ENCODE measurements at places on chromosomes 7 and 10.

DNA sequence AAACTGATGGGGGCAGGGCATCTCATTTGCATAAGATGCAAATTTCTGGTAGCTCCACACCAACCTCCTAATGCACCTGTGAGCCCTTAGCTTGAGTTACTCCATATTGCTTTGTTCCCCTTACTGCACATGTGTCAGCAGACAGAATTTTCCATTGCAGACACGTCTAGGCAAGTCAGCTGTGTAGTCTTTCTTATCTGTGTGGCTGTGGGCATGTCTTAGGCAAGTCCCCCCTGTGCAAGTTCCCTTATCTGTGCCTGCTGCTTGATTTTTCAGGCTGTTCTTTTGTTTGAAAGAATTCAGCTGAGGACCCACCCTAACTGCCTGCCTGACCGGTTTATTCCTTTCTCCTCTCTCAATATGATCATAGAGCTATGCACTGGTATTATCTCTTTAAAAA is 28.5 kb upstream of the TRIM24 start:
- no peak for DNase-seq

GRCh38 chr7:141160246-141160860 is 86.5 kb downstream of the TMEM178B start:
- no peak for DNase-seq

DNA sequence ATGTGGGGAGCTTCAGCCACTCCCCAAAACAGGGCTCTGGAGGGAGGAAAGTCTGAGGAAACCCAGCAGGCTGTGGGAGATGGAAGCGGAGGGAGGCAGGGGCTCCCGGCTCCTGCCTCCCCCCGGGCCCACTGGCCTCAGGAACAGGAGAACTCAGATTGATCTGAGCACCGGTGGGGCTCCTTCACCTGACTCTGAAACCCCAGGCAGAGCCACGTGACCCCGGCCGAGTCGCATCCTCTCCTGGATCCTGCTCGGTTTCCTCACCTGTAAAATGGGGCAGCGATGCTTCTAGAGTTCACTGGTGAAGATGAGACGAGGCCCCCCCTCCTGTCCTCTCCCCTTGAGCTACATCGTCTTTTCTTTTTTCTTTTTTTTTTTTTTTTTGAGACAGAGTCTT is 33.6 kb downstream of the TCERG1L start:
- no peak for DNase-seq

DNA sequence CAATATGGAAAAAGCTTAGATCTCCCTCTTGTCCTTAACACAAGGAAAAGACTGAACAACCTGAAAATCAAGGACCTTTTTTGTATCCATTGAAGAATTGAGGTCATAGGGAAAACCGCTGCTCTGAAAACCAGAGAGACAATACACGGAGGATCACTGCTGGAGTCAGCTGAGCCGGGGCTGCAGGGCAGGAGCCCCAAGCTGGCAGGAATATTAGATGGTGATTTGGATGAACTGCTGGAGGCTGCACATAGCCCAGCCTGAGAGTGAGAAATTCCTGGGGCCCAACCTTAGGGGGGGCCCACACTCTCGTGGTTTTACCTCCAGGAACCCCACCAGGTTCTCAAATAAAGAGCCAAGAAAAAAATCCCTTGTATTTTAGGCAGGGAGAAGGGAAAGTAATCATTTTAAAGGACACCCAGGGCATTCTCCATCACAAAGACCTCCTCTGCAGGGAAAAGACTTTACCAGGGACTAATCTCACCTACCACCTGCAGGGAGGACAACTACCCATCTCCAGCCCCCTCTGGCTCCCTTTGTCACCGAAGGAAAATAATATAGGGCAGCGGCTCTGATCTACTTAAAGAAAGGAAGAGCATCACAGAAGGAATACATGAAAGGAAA is 55.4 kb upstream of the RNF32 start:
- DNase-seq, result no peak

DNA sequence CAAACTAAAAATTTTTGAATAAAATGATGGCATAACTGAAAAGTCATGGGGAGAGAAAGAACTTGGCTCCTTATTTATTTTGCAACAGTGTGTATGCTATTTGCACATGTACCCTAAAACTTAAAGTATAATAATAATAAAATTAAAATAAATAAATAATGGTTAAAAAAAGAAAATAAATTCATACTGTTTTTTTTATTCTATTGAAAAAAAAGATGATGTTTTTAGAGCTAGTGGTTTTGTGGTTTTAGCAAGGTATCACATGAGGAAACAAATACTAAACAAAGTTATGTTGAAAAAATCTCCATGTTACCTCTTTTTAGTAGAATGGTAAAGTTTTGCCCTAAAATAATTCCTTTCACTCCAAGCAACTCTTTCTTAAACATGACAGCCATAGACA is 26.2 kb downstream of the TMEM168 start:
- no peak for DNase-seq

GRCh38 chr7:33421429-33421828 is 292.1 kb downstream of the BBS9 start:
- DNase-seq, result no peak

DNA sequence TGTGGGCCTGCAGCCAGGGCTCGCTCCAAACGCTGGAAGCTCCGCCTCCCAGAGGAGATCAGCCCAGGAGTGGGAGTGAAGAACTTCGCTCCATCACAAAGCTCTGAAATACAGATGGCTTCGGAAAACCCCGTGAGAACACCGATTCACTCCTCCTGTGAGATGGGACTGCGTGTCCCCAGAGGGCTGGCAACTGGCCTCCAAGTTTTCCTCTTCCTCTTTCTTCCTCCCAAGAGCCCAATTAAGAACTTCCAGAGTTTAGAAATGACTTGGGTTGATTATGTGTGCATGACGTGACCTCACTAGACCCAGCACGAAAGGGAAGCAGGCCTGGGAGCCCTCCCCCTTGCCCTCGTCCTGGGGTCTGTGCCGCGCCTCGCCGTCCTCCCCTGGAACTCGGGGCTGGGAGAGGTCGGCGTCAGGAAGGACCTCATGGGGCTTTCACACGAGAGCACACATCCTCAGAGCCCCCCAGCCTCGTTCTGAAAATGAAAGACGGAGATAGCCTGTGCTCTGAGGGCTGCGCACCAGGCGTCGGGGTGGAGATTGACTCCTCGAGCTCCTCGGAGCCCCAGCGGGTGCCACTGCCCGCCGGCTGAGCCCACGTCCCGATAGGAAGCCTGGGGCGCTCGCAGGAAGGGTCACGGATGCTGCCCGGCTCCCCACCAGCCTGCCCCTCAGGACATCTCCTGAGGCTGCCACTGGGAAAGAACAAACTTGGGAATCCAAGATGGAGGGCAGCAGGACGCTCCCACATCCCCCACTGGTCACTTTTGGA is 37.8 kb downstream of the PTPRN2 start:
- no peak for DNase-seq

DNA sequence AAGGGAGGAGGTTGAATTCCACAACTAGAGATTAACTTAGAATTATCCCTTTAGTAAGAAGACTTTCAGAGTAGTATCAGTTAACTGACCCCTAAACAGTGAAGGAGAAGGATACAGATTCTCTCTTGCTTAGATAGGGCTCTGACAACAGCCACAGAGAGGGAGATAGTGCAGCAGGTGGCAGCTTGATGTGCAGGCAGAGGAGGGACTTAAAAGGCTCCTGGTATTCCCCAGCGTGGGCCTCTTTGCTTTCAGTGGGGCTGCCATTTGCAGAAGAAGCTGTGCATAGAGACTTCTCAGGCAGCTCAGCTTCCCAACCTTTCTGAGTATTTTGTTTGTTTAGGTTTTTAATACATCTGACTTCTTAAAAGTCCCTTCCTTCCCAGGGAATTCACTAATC is 16.0 kb downstream of the FZD1 start:
- no peak for DNase-seq

DNA sequence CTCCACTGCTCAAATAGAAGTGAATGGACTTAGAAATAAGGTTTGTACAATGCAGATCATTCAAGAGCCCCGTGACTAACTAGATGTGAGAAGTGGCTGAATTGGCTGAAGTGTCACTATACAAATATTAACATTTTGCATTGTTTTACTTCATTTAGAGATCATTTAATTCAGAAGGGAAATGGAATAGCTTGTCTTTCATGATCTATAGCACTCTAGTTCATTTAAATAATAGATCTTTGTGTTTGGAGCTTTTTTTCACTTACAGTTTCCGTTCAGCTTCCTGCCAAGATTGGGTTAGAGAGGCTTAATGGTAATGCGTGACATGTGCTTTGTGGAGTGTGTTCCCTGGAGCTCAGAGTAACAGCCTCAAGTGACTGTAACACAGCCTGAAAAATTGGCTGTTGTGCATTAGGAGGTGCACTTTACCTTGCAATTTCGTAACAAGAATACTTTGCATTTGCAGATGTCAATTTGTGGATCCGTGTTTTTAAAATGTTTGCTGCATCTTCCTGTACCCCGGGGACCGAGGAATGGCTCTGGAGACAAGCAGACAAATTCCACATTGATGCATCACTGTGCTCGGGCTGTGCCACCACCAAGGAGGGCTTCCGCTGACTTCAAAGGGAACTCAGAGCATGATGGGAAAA is 170.3 kb downstream of the NRP1 start:
- DNase-seq, result no peak

DNA sequence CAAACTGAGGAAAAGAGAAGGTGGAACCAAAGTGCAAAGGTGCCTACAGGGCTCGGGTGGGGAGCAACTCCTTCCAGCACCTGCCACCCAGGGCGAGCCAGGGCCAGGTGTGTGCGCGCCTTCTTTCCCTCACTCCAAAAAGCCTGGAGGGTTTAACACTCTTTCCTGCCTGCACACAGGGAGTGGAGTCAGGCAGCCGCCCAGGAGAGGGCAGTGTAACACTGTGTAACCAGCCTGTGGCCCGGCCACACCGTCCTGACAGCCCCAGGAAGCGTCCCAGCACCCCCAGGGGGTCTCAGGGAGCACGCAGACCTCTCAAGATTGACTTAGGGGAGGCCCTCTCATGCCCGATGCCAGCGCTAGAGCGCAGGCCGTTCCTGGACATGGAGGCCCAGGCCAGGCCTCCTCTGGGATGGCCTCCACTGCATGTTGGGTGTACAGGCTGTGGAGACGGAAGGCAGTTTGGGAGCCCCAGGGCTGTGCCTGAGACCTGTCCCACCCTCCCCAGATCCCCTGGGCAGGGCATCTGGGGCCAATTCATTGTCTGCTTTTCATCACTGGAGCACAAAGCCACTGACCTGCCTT is 13.4 kb downstream of the BRI3 start:
- DNase-seq, result no peak

DNA sequence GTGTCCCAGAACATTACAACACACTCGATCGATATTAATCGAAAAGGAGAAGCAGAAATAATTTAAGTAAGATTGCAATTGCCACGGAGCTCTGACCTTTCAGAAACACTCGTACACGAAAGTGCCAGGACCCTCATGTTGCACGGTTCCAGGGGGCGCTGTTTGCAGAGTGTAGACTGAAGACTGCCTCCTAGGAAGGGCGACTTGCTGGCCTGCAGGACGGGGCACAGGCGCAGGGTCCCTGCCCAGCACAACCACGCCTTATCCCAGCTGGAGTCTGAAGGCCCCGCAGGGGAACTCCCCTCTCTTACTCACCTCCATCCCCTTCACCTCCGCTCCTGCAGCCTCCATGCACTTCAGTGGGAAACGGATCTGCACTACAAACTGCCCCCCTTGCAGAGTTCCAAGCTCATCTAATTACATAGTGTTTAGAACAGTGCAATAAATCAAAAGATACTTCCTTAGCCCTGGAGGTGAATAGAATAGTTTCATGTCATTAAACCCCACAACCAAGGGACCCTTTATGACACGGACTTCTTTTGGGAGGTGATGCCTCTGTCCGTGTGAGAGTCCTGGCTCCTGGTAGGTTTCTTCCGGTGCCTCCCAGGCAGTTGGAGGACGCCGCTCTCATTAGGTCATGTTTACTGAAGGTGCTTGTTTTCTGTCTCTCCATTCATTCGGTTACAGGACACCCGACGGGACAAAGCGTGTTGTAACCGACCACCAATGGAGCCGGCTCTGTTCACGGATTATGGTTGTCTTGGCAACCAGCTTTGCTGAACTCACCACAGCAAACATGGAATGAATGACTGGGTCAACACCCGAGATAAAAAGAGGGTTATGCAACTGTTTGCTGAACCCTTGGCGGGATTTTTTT is 262.2 kb downstream of the BAMBI start:
- no peak for DNase-seq

DNA sequence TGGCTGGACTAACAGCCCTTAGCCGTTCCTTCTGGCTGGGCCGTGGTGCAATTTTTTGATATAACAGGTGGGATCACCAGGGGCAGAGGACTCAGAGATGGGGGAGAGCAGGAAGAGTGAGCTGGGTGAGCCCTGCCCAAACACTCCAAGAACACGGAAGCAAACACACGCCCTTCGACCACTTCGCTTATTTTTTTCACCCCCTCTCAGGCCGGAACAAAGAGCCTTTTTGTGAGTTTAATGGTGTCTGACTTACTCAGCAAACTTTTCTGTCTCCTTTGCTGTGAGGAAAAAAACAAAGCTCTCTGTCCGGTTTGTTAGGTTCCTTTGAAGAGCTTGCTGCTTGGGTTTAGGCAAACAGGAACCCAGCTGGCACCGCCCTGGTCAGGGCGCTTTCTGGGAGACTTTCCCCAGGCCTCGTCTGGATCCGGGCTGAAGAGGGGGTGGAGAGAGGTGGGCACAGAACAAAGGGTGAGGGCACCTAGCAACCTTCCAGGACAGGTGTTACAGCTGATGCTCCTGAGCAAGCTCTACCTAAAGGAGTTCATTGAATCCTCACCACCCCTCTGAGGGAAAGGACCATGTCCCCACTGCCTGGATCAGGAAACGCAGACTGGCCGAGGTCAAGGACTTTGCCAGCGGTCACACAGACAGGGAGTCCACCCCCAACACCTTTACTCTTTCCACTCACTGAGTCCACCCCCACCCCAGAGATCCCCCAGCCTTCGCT is 23.3 kb downstream of the CALML3 start:
- DNase-seq, result no peak

DNA sequence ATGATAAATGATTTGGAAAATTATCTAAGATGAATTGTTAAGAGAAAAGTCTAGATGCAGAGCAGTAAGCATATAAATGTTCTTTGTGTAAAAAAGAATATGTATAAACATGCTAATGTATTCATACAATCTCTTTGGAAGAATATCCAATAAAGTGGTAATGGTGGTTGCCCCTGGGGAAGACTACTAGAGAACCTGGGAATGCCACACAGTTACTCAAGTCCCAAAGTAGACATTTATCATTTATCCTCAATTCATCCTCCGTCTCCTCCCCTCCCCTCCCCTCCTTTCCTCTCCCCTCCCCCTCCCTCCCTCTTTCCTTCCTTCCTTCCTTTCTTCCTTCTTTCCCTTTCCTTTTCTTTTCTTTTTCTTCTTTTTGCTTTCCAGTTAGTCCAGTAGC is 51.7 kb downstream of the LRRC18 start:
- DNase-seq, result no peak
